ENCODE measurements at places on chromosomes 2 and 18.
A peak's percentile ranks its signal among the peaks of the same experiment; 100 is the strongest.

GRCh38 chr2:190435031-190435670, 27.0 kb downstream of the MFSD6 start:
- DNase-seq: peak; percentile 87

DNA sequence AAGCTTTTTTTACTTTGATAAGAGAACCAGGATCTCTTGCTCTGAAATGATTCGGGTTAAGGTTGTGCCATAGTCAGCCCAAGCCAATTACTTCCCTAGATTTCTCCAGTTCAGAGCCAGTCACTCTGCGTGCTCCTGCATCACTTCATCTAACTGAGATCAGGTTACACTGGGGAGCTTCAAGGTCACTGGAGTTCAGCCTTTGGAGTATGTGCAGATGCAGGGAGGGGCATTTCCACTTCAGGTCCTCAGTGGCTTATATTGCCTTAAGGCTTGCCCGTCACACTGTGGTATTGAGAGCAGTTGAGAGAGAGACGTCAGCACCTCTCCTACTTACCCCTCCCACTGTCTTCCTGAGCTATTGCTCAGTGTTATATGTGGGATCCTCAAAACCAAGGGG, 317.8 kb downstream of the EPHA4 start:
- no peak for DNase-seq

DNA sequence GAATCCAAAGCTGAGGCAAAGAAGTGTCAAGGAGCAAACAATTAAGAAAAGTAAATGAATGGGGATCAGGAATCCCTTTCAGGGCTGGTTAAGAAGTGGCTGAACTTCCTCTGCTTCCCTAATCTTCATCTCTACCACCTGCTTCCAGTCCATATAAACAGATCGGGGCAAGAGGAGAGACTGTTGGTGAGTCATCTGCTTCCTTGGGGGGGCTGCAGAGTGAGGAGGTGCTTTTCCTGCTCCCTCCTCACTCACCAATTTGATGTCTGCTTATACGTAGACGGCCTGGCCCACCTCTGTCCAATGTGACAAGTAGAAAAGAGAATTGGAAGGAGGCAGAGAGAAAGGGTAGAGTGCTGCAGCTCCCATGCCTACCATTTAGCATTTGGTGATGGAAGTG, 68.4 kb downstream of the NAB1 start:
- DNase-seq: no peak

- no peak for DNase-seq
These were observed 687.0 kb downstream of the NUP35 start for GRCh38 chr2:183811281-183811680.

DNA sequence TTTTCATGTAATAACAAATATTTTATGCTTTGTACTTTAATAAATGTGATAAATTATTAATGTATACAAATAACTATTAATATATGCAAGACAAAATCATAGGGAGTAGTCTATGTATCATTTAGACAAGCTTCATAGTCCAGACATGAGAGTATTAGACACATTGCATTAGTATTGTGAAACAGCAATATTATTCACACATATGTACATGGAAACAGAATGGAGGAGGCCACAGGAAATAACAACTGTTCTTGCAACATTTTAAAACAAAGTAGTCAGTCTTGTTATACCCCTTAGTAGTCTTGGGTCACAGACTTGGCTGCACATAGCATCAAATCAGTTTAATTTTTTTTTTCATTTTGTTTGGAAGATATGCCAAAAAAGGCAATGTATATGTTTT, 15.8 kb downstream of the DSC1 start:
- DNase-seq: no peak

GRCh38 chr2:189927823-189928222, 134.7 kb downstream of the MSTN start:
- DNase-seq: no peak
